Breast epithelium (tissue), 4 donors: ENCODE measurements at places on chromosomes 5 and 9.

- H3K4me3 ChIP-seq: no peak overlapping the region
- H3K27ac ChIP-seq: no peak overlapping the region
- H3K27me3 ChIP-seq: no peaks in the 10 kb centered on the region
- no peaks in the 10 kb centered on the region for H3K36me3 ChIP-seq
- H3K4me1 ChIP-seq: peaks cover 9% of the 10 kb centered on the region
These were observed 29.0 kb downstream of the IRF1 start for GRCh38 chr5:132461569-132462070.

DNA sequence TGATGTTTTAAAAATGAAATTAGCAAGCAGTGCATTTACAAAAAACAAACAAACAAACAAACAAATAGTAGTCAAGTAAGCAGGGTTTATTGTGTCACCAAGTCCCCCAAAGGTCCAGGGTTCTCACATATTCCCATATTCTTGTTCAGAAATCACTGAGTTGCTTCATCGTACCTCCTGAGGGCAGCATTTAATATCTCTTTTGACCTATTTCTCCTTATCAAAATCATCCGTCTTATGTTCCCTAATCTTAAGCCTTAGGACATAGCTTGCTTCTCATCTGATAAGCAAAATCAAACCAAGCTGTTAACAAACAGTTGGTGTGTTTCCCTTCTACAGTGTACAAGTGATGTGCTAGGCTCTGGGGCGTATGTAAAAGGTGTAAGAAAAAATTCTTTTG is 109.5 kb upstream of the MAN2A1 start:
- no peaks in the 10 kb centered on the region for H3K36me3 ChIP-seq
- no peak overlapping the region for H3K4me3 ChIP-seq
- no peak for DNase-seq
- no peak overlapping the region for H3K27ac ChIP-seq
- no peaks in the 10 kb centered on the region for H3K4me1 ChIP-seq

DNA sequence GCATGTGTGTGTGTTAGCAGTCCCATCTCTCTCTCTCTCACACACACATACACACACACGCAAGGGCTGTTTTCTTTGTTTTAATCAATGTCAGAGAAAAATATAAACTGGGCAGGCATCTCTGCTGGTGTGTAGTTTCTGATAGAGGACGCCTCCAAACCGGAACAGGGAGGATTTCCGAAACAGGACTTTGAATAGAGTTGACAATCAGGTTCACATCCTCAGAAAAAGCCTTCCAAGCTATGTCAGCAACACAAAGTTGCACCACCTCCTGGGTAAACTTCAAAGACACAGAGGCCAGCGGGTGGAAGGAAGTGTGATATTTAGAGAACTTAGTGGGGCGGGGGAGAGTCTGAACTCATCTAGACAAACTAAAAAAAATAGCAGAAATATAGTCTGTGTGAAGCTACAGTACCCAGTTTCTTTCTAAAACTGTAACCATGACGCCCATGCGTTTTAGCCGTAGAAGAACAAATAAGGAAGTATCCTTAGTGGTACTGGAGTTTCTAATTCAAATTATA is 1.2 kb downstream of the ST8SIA4 start:
- peaks cover 7% of the 10 kb centered on the region for H3K27me3 ChIP-seq
- no peak for DNase-seq

DNA sequence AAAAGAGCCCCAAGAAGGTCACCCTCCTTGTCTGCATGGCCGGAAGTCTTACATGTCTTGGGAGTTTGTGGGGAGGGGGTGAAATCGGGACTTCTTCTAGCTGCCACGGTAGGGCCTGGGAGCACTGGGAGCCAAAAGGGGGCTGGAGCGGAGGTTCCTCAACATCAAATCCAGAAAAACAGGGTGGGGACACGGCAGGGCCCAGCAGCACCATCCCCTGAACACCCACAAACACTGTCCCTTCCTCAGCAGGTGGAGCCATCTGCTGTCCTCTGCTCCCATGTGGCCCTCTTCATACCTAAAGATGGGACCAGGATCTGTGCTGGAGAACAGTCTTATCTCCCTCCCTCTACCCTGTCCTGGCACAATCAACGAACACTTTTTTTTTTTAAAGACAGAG is 2.7 kb downstream of the TERT start:
- H3K36me3 ChIP-seq: no peaks in the 10 kb centered on the region
- H3K27me3 ChIP-seq: peaks cover 11% of the 10 kb centered on the region
- H3K4me1 ChIP-seq: no peaks in the 10 kb centered on the region
- no peak overlapping the region for H3K27ac ChIP-seq

- H3K27me3 ChIP-seq: no peaks in the 10 kb centered on the region
- H3K4me3 ChIP-seq: no peak overlapping the region
- no peak for DNase-seq
- no peaks in the 10 kb centered on the region for H3K36me3 ChIP-seq
- no peaks in the 10 kb centered on the region for H3K4me1 ChIP-seq
These were observed 373.3 kb downstream of the ARHGEF28 start for GRCh38 chr5:73999297-73999696.

DNA sequence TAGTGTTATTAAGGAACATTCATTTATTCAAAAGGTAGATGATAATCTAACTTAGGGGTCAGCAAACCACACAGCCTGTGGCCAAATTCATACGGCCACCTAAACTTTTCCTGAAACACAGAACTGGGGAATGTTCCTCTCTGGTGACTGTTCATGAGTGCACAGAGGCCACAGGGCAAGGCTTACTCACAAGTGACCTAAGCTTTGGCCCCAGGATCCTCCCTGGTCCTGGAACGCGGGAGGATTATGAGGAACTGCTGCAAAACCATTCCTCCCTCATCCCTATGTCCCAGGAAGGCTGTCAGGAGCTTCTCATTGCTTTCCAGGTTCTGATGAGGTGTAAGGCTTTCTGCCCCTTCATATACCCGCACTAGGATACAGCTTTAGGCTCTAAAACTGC is 397.6 kb downstream of the SEMA5A start:
- H3K36me3 ChIP-seq: no peaks in the 10 kb centered on the region
- H3K4me1 ChIP-seq: no peaks in the 10 kb centered on the region
- H3K27me3 ChIP-seq: no peaks in the 10 kb centered on the region
- no peak overlapping the region for H3K4me3 ChIP-seq

GRCh38 chr9:110129425-110129824 is 78.5 kb downstream of the C9orf152 start:
- H3K27me3 ChIP-seq: no peaks in the 10 kb centered on the region
- H3K27ac ChIP-seq: no peak overlapping the region
- H3K4me3 ChIP-seq: no peak overlapping the region
- no peak for DNase-seq

DNA sequence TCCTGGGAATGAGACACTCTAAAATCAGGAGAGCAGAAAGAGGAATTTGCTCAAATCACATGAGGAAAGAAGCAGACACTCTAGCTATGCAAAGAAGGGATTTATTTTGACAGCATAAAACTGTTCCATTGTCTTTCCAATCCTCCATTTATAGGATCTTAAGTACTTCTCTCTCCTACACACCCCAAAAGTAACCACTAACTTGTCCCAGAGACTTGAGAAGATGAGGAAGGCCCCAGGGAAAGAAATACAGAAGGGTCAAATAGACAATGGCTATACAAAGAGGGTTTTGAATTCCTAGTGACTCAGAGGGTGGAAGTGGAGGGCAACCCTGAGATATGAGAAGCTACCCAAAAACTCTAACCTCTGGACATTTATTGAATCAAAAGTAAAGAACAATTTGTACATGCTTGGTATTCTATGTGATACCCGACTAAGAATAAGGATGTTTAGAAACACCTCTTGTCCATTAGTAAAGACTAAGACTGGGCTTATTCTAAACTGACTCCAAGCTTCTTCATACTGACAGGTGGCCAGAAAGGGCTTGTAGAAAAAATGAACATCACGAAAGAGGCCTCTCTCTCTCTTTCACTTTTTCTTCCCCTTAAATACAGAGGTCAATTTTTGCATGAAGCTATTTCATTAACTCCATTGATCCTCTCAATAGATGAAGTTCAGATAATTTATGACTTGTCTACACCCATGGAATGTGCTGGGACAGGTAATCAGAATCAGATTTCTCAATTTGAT is 20.6 kb downstream of the DMAC1 start:
- H3K36me3 ChIP-seq: no peaks in the 10 kb centered on the region
- no peak for DNase-seq
- no peak overlapping the region for H3K27ac ChIP-seq
- no peaks in the 10 kb centered on the region for H3K4me1 ChIP-seq
- H3K4me3 ChIP-seq: no peak overlapping the region
- no peaks in the 10 kb centered on the region for H3K27me3 ChIP-seq

DNA sequence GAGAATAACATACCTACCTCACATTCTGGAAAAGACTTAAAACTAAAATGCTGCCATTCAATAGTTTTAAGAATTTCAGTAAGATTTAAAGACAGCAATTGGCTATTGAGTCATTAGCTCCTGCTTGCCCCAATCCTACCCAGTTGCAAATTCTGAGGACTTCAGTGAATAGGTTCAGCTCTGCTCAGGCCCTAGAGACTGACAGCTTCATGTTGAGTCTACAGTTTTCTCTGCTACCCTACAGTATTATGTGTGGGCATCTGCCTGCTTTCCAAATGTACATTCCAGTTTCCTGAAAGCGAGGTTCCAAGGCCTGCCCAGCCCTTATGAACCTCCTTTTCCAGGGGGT is 61.5 kb downstream of the ARSB start:
- no peak overlapping the region for H3K4me3 ChIP-seq
- H3K4me1 ChIP-seq: no peaks in the 10 kb centered on the region
- no peaks in the 10 kb centered on the region for H3K36me3 ChIP-seq
- H3K27me3 ChIP-seq: no peaks in the 10 kb centered on the region
- DNase-seq: no peak
- H3K27ac ChIP-seq: no peak overlapping the region

DNA sequence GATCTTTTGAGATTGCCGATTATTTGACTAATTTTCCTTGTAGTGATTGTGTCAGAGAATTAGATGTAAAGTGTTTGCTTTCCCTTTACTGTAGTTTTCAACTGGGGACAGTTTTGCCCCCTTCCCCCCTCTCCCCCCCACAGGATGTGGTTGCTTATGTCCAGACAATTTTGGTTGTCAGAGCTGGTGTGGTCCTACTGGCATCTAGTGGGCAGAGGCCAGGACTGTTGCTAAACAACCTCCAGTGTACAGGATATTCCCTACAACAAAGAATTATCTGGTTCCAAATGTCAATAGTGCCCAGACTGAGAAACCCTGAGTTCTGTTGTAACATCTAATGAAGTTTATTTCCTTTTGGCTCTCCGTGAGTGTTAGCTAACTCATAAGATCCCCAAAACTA is 20.0 kb downstream of the TMEFF1 start:
- no peak for DNase-seq
- H3K36me3 ChIP-seq: no peaks in the 10 kb centered on the region
- H3K27me3 ChIP-seq: no peaks in the 10 kb centered on the region
- H3K4me1 ChIP-seq: no peaks in the 10 kb centered on the region

GRCh38 chr9:82295181-82295580 is 306.6 kb downstream of the SPATA31D1 start:
- DNase-seq: no peak
- no peak overlapping the region for H3K27ac ChIP-seq
- H3K4me1 ChIP-seq: no peaks in the 10 kb centered on the region
- no peak overlapping the region for H3K4me3 ChIP-seq
- H3K36me3 ChIP-seq: no peaks in the 10 kb centered on the region
- H3K27me3 ChIP-seq: no peaks in the 10 kb centered on the region

DNA sequence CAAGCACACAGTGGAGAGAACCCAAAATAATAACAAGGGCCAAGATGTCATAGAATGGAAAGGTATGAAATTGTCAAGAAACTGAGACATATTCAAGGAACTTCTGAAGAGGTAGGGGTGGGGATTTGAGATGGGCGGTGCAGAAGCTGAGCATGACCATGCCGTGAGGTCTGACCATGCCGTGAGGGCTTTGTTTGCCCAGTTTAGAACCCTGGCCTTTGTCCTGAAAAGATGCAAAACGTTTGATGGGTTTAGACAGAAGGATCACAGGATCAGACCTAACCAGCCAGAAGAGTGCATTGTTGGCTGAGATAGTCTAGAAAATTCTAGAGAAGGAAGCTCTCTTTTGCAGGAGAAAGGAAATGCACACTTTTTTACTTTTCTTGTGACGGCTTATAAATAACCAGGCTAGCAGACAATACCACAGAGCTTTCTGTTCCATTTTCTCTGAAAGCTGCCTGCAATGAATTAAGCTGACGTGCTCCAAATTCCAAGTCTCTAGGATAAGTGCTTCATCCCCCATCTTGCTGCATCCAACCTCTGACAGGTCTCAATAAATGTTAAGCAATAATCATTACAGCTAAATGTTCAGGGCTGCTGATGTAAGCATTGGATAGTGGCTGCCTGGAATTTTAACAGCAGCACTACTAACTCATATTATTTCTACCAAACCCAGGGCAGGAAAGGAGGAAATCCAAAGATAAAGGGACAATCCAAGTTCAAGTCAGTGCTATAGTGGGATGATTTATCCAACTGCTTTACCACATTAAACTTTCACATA is 110.9 kb upstream of the IL6ST start:
- H3K27ac ChIP-seq: no peak overlapping the region
- H3K36me3 ChIP-seq: no peaks in the 10 kb centered on the region
- no peak for DNase-seq
- no peaks in the 10 kb centered on the region for H3K27me3 ChIP-seq
- H3K4me1 ChIP-seq: no peaks in the 10 kb centered on the region

- no peak for DNase-seq
- H3K4me1 ChIP-seq: peaks cover 13% of the 10 kb centered on the region
- H3K27me3 ChIP-seq: no peaks in the 10 kb centered on the region
- H3K4me3 ChIP-seq: no peak overlapping the region
These were observed 46.9 kb upstream of the SYNPO start for GRCh38 chr5:150593593-150593992.

GRCh38 chr5:54007827-54008777 is 302.3 kb downstream of the ARL15 start:
- no peaks in the 10 kb centered on the region for H3K27me3 ChIP-seq
- H3K36me3 ChIP-seq: no peaks in the 10 kb centered on the region
- H3K27ac ChIP-seq: no peak overlapping the region
- no peak overlapping the region for H3K4me3 ChIP-seq
- DNase-seq: no peak

DNA sequence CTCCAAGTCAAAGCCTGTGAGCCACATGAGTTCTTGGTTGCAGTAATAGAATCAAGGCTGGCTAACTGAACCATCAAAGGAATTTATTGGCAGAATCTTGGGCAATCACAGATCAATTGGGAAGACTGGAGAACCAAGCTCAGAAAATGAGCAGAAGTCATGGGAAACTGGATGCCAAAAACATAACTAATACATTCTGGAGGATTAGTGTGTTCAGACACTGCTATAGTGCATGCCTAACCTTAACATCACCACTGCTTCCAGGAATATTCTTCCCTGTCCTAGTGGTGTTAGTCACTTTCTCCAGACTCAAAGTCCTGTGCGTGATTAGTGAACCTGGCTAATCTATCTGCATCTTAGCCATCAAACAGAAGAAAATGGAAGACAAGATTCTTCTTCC is 843.7 kb downstream of the EFNA5 start:
- H3K4me1 ChIP-seq: no peaks in the 10 kb centered on the region
- H3K36me3 ChIP-seq: no peaks in the 10 kb centered on the region
- H3K4me3 ChIP-seq: no peak overlapping the region
- no peak overlapping the region for H3K27ac ChIP-seq
- no peaks in the 10 kb centered on the region for H3K27me3 ChIP-seq
- DNase-seq: no peak

GRCh38 chr5:13708432-13708831 is 236.1 kb downstream of the DNAH5 start:
- H3K4me3 ChIP-seq: no peak overlapping the region
- DNase-seq: no peak
- no peaks in the 10 kb centered on the region for H3K36me3 ChIP-seq
- no peaks in the 10 kb centered on the region for H3K4me1 ChIP-seq
- no peaks in the 10 kb centered on the region for H3K27me3 ChIP-seq
